ENCODE measurements at places on chromosomes 12 and 14. TPM values are rescaled to one million over a fixed set of nuclear protein-coding genes. Genes with fewer than 3 reads are reported as not detected.

WNT1 gene
- total RNA-seq: not detected

OS9 gene
- total RNA-seq: 119 TPM

SCNN1A gene
- total RNA-seq: 15.6 TPM

EPYC gene
- not detected for total RNA-seq
